ENCODE measurements at places on chromosomes 4 and X. TPM values are rescaled to one million over a fixed set of nuclear protein-coding genes. Genes with fewer than 3 reads are reported as not detected.
A peak's percentile ranks its signal among the peaks of the same experiment; 100 is the strongest.

DNA sequence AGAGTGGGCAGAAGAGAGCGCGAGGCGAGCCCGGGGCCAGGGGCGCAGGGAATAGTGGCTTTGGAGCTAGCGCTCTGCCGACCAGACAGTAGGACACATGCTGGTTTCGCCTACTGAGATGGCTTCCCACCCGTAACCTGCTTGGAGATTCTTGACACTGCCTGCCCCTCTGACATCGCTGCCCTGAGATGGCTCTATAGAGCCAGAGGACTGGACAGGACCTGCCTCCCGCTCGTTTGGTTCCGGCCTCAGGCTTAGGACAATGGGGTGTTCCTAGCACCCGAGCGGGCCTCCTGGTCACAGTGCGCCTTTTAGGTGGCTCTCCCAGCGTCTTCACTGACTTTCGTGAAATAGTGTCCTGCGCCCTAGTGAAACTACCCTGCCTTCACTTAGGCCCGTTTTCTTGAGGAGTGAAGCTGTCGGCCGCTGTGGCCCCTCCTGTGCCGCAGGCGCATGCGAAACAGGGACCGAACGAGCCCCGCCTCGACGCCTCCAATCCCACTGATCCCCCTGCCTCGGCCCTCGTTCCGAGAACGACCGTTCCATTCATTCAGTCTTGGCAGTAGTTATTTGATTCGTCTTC lies 608 bp downstream of the TAF1 start:
- DNase-seq: no peak

GRCh38 chr4:121219227-121219626 lies 55.1 kb upstream of the TNIP3 start:
- DNase-seq: no peak

GRCh38 chrX:123878252-123878721 lies 18.4 kb downstream of the XIAP start:
- no peak for DNase-seq

GRCh38 chr4:53208753-53209152 lies 157.1 kb downstream of the SCFD2 start:
- DNase-seq: no peak

- DNase-seq: no peak
Observed at GRCh38 chrX:46306103-46306502, 239.1 kb downstream of the ZNF674 start.

DNA sequence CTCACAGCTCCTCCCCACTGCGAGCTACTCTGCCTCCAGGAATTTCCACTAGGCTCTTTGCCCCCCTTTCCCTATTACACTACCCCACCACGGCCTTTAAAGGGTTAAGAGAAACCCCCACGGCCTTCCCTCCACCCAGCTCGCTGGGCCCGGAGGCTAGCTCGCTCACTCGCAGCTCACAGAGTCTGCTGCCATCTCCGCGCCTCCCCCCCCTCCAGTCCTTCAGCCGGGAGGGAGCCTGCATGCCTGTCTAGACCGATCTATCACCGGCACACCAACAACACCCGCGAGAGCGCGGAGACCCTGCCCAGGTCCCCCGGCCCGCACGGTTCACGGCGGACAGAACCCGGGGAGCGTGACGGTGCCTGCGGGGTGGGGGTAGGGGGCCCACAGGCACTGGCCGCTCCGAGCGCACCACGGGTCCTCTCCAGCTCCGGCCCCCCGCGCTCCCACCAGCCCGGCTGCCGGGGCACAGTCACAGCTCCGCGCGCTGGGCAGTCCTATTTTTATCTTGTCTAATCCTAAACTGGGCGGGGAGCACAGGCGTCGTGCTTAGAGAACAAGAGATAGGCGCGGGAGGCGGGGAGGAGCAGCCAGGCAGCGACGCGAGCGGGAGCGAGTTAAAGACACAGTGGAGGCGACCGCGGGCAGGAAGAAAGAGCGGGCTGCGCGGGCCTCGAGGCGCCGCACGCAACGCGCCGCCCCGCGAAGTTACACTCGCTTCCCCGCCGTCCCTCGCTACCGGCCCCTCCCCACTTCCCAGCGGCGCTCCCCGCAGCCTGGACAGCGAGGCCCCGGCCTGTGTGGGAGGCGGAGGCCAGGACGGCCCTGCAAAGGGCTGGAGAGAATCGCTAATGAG lies 3.5 kb downstream of the BCOR start:
- DNase-seq: peak; percentile 90

GRCh38 chrX:103730796-103731493 lies 20.2 kb downstream of the TMEM31 start:
- DNase-seq: peak; percentile 87

GRCh38 chr4:137310166-137310565 lies 222.1 kb downstream of the PCDH18 start:
- DNase-seq: no peak

- no peak for DNase-seq
Observed at GRCh38 chr4:160595646-160596045, 1492.8 kb downstream of the RAPGEF2 start.

DNA sequence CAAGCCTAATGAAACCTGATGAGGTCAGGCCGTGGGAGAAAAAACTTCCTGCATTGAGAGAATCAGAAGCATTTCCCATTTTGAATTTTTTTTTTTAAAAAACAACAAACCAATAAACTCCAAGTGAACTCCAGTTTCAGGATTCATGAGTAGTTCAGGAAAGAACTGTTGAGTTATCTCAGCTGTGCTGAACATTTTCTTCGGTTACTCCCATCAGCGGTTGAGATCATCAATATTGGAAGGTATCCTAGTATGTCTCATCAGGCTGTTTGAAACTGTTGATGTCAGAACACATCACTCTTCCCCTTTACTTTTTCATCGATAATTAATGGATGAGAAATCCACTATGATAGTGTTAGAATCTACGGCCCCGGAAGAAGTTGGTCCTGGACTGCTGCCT lies 82.4 kb upstream of the ADGRG2 start:
- no peak for DNase-seq

DNA sequence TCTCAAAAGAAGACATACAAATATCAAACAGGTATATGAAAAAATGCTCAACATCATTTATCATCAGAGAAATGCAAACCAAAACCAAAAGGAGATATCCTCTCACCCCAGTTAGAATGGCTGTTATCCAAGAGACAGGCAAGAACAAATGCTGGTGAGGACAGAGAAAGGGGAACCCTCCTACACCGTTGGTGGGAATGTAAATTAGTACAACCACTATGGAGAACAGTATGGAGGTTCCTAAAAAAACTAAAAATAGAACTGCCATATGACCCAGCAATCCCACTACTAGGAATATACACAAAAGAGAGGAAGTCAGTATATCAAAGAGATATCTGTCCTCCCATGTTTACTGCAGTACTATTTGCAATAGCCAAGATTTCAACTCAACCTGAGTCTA lies 83.5 kb downstream of the CDS1 start:
- DNase-seq: no peak

GRCh38 chrX:21778236-21778635 lies 20.3 kb upstream of the SMPX start:
- no peak for DNase-seq

GRCh38 chr4:4270529-4270928 lies 19.4 kb downstream of the LYAR start:
- no peak for DNase-seq

DNA sequence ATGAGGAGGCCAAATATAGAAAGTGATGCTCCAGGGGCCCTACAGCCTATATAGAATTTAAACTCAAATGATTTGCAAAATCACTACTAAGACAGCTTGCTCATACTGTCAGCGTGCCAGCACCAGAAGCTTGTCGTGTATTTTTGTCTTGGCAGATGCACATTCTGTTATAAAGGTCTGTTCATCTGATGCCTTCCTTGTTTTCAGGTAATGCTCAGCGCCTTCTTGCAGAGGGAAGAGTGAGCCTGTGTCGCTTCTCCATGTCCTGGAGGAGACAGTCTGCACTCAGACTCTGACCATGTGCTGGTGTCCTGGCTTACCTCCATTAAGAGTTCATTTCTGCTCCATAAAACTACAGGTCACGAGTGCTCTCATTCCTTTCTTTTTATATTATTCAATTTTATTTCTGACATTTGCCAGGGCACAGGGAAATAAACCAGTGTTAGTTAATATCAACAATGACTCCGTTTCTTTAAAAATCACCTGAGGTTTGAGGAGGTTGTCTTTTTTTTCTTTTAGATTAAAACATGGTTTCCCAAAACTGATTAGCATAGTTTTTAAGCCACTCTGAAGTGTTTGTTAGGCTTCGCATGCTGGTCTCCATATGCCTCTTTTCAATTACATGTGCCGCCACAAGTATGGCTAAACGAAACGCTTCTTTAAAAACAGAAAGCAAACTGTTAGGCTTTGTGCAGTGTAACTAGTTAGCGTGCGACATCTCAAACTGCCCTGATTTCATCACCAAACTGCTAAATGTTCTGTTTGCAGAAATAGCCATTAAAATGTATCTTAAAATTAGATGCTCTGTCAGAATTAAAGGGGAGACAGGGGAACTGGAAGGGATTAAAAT lies 215.2 kb upstream of the GK2 start:
- DNase-seq: no peak

- no peak for DNase-seq
Observed at GRCh38 chr4:154807042-154807630, 26.1 kb downstream of the RBM46 start.

GRCh38 chr4:2340272-2341061 lies 78.0 kb downstream of the ZFYVE28 start:
- DNase-seq: no peak

GRCh38 chr4:81565142-81565870 lies 93.6 kb upstream of the RASGEF1B start:
- DNase-seq: peak; percentile 57

GRCh38 chrX:14564058-14564457 lies 34.7 kb downstream of the GLRA2 start:
- DNase-seq: no peak

- DNase-seq: no peak
Observed at GRCh38 chr4:156545003-156545785, 426.4 kb downstream of the PDGFC start.

DNA sequence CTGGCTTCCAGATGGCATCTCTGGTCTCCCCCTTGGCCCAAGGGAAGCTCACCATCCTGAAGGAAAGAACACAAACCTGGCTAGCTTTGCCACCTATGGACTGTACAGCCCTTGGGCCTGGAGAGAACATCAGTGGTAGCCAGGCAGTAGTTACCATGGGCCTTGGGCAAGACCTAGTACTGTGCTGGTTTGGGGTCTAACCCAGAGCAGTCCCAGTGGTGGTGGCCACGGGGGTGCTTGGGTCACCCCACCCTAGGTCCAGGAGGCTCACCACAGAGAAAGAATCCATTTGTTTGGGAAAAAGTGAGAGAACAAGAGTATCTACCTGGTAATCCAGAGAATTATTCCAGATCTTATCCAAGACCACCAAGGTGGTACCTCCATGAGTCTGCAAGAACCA lies 290.7 kb upstream of the PPP1R2C start:
- no peak for DNase-seq

- DNase-seq: no peak
Observed at GRCh38 chr4:7687006-7687405, 252.3 kb upstream of the PSAPL1 start.

GRCh38 chrX:97030463-97030862 lies 146.8 kb downstream of the RPA4 start:
- no peak for DNase-seq

GRCh38 chr4:51958199-51958968 lies 61.8 kb downstream of the LRRC66 start:
- DNase-seq: no peak

DNA sequence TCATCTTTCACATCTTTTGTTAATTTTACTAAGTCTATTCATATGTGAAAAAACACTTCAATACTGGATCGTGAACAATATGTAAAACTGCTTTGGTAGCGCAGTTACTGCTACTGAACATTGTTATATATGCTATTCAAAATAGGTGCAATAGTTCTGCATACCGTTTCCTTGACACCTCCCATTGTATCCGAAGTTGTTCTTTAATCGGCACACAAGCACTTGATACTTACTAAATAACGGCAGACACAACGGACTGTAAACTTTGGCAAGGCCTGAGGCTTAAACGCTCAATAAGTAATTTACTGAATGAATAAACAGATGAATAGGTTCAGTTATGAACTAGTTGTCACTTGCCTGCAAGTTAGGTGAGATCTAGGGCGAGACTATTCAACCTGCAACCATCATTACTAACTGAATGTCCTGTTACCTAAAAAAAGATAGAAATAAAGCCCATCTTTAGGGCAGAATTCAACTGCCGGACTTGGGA lies 620 bp downstream of the ANAPC10 start:
- no peak for DNase-seq

DNA sequence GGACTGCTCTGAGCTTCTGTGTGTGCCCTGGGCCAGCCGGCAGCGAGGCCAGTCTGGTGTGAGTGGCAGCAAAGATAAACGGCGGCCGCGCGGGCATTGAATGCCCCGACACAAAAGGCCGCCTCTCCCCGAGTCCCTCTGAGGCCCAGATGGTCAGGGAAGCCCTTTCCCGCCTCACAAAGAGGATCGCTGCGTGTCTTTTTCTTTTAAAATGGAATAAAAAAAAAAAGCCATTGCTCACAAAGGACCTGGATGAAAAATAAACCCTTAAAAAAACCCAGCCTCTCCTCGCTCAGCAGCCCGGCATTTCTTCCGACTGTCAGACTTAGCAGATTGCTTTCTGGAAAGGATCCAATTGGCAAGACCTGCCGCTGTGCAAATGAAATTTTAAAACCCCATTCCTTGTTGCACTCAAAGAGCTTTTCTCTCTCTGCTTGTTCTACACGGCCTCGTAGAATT lies 578.7 kb downstream of the BCOR start:
- peak; percentile 57 for DNase-seq

GRCh38 chrX:29528281-29528680 lies 687.1 kb upstream of the MAGEB2 start:
- no peak for DNase-seq

GRCh38 chr4:169114341-169114974 lies 104.4 kb upstream of the CBR4 start:
- no peak for DNase-seq

GRCh38 chr4:140227286-140227685 lies 73.3 kb upstream of the MAML3 start:
- peak; percentile 31 for DNase-seq

- no peak for DNase-seq
Observed at GRCh38 chr4:126647756-126648397, 984.9 kb upstream of the INTU start.

- DNase-seq: no peak
Observed at GRCh38 chrX:11241720-11242119, 51.5 kb upstream of the AMELX start.

GRCh38 chr4:5467111-5467510 lies 241.2 kb downstream of the EVC2 start:
- peak; percentile 40 for DNase-seq

DNA sequence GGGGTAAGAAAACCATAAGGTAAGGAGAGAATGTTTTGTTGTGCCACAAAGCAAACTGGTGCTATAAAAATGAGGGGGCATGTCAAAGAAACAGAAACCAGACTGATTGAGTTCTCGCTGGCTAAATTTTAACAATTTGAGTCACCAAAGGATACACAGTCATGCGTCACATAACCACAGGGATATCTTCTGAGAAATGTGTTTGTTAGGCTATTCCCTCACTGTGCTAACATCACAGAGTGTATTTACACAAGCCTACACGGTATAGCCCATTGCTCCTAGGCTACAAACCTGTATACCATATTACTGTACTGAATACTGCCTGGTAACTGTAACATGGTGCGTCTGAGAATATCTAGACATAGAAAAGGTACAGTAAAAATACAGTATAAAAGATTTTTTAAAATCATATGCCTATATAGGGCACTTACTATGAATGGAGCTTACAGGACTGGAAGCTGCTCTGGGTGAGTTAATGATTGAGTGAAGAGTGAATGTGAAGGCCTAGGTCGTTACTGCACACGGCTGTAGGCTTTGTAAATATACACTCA lies 50.1 kb downstream of the FBXW7 start:
- no peak for DNase-seq

The KCNE5 gene
- total RNA-seq: 1.7 TPM

The HTRA3 gene
- total RNA-seq: 6.9 TPM

The GPC4 gene
- 857 TPM for total RNA-seq

The NPNT gene
- 1.6 TPM for total RNA-seq

The FANCB gene
- 12.8 TPM for total RNA-seq

The AMTN gene
- total RNA-seq: not detected

The PORCN gene
- total RNA-seq: 62.5 TPM
